HepG2 (cell line): ENCODE measurements at places on chromosomes 16 and 17.

DNA sequence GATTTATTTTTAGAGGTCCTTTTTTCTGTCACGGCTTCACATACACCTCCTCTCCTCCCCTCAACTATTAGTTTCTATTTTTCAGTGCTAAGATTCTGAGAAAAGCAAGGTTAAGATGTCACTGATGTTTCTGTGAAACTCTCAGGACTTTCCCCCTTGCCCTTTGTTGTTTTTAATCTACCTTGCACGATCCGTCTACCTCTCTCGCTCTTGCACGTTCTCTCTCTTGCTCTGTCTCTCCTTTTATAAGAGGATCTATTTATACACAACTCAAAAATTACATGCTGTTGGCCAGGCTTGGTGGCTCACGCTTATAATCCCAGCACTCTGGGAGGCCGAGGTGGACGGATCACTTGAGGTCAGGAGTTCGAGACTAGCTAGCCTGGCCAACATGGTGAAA lies 43.6 kb downstream of the RPA1 start:
- H3K27ac ChIP-seq = no peak overlapping the region
- H3K27me3 ChIP-seq = no peaks in the 10 kb centered on the region
- no peak overlapping the region for H3K4me3 ChIP-seq
- no peak for DNase-seq

GRCh38 chr17:40153603-40154236 lies 13.4 kb downstream of the CASC3 start:
- no peak for DNase-seq
- H3K4me1 ChIP-seq = peaks cover 15% of the 10 kb centered on the region
- no peak overlapping the region for H3K4me3 ChIP-seq
- peaks cover 64% of the 10 kb centered on the region; the same call in 2 of the 3 replicates for H3K36me3 ChIP-seq
- no peak overlapping the region for H3K27ac ChIP-seq

DNA sequence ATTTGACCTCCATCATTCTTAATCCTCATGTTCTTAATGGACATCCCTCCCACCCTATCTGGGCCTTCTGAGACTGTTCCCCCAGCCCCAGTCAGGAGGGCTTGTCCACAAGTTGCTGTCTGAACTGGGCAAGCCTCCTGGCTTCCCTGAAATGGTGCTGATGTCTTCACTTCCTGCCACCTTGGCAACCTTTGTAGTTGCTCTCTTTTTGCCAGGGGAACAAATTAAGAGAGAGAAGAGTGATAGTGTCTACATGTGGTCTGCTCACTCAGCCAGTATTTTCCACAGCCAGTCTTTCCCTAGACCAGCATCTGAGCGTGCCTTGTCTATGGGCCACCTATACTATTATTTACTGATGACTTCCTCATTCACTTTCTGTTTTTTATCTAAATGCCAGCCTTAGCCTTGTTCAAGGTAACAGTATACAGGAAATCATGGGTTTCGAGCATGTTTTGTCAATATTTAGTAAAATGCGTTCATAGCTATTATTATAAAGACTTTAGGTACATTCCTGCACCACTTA lies 710.1 kb downstream of the MAF start:
- no peaks in the 10 kb centered on the region for H3K27me3 ChIP-seq
- no peaks in the 10 kb centered on the region for H3K4me1 ChIP-seq
- no peak for DNase-seq
- H3K36me3 ChIP-seq = no peaks in the 10 kb centered on the region

DNA sequence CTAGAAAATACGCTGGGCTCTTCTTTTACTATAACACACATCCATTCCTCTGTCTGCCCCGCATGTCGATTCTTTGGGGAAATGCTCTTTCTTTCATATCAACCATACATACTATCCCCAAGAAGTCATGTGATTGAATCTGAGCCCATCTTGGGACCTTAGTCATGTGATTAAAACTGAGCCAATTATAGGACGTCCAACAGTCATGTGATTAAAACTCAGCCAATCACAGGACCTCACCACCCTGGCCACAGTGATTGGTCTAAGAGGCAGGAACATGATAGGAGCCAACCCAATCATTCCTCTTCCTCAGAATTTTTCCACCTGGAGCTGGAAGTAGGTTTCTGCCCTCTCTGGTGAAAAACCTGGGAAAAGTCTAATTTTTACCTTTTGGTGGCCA lies 78.8 kb downstream of the TMEM114 start:
- H3K4me1 ChIP-seq = no peaks in the 10 kb centered on the region
- no peaks in the 10 kb centered on the region for H3K36me3 ChIP-seq
- no peak overlapping the region for H3K4me3 ChIP-seq
- DNase-seq = no peak

DNA sequence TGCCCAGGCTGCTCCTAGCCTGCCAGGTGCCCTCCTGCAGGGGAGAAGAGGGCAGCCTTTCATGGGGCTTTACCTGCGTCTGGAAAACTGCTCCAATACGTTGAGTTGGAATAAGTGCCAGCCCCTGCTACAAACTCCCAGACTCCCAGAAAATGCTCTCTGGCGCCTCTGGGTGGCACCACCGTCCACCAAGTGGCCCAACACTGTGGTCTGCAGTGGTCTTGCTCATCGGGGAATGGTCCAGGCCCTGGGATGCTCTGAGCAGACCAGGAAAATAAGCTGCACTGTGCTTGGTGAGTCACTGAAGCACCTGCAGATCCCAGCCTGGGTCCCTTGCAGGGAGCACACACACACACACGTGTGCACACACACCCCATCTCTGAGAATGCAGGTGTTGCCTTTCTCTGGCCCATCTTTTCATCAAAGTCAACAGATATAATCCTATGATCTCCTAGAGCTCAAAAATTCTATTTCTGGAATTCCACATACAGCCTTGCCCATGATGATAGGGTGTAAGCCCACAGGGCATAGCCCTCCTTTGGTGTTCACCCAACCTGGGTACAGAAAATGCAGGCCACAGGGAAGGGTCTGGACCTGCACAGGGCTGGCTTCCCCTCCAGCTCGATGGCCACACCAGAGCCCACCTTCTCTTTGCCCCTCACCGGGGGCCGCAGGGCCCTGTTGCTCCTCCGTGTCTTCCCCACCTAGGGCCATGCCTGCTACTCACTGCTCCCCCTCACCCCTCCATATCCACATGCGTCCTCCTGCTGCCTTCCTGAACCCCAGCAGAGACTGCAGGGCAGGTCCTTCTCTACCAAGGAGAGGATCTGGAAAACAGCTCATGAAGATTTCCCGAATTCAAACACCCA lies 20.5 kb downstream of the CDIP1 start:
- peaks cover 15% of the 10 kb centered on the region; the same call in 1 of the 2 replicates for H3K4me1 ChIP-seq
- peaks cover 33% of the 10 kb centered on the region; the same call in 2 of the 3 replicates for H3K36me3 ChIP-seq
- H3K27ac ChIP-seq = no peak overlapping the region
- H3K27me3 ChIP-seq = no peaks in the 10 kb centered on the region
- DNase-seq = peak; percentile 34
- H3K4me3 ChIP-seq = no peak overlapping the region

DNA sequence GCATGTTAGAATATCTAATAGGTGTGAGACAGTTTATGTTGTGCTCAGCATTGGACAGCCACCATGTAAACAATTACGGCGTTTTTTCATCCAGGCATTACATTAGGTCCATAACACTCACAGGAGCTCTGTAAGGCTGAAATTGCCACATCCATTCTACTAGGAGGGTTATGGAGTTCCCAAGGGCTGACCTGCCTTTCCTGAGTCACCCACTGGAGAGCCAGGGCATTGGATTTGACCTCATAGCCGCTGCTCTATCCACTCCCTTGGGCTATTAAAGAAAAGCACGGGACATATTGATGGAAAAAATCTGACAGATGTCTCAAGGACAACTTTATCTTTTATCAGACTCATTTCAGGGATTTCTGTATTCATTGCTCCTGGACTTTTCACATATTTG lies 306.3 kb upstream of the HSBP1 start:
- no peaks in the 10 kb centered on the region for H3K27me3 ChIP-seq
- DNase-seq = no peak
- H3K27ac ChIP-seq = no peak overlapping the region
- no peaks in the 10 kb centered on the region for H3K36me3 ChIP-seq
- H3K4me1 ChIP-seq = no peaks in the 10 kb centered on the region
- no peak overlapping the region for H3K4me3 ChIP-seq

DNA sequence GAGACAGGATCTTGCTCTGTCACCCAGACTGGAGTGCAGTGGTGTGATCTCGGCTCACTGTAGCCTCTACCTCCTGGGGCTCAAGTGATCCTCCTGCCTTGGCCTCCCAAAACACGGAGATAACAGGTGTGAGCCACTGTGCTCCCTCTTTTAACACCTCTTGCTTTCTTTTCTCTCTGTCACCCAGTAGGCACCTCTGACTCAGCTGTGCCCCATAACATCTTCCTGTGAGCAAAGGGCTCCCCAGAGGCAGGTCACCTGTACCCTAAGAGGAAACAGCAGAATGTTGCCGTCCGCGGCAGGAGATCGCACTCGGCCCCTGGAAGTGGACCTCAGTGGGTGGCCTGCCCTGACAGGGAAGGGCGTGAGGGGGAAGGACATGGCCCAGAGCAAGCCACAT lies 918 bp upstream of the NLRC3 start:
- no peak overlapping the region for H3K27ac ChIP-seq
- no peaks in the 10 kb centered on the region for H3K36me3 ChIP-seq

DNA sequence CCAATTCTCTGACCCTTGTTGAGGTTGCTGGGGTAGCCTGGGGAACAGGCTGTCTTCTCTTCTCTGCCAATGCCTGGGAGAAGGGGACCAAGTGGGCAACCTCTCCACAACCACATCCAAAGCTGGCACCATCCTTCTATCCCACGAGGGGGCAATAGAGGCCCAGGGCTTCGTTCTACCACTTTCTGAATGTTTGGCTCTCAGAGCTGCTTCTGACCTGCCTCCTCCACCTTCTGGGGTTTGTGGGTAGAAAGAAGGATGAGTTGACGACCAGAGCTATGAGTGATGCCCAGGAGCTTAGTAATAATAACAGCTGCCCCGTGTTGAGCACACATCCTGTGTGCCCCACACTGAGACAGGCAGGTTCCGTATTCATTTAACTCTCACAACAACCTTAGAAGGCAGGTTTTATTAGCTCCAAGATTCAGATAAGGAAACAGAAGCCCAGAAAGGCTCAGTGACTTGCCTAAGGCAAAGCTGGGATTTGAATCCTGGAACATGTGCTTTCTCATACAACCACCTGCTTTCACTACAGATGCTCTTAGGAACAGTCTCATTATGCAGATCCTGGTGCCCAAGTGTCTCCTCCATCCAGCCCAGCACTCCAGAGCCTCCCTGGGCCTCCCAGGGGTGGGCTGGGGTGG lies 11.1 kb downstream of the TSPOAP1 start:
- peaks cover 19% of the 10 kb centered on the region; the same call in 1 of the 2 replicates for H3K4me1 ChIP-seq
- no peak overlapping the region for H3K4me3 ChIP-seq
- DNase-seq = peak; percentile 75
- H3K36me3 ChIP-seq = no peaks in the 10 kb centered on the region
- peaks cover 68% of the 10 kb centered on the region for H3K27me3 ChIP-seq

DNA sequence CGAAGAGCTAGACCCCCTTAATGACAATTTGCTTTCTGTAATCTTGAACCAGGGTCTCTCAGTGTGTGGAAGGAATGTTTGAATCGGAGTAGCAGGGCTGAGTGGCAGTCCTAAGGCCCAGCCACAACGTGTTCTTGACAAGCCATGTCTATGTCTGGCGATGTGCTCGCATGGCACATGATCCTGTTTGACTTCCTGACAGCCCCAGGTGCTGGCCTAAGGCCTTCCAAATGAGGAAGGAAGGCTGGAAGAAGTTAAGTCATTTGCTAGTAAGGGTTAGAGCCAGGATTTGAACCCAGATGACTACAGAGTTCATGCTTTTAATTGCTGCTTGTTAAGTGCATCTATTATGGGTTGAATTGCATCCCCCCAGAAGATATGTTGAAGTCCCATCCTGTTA lies 486.7 kb downstream of the MAF start:
- no peaks in the 10 kb centered on the region for H3K4me1 ChIP-seq
- H3K27me3 ChIP-seq = no peaks in the 10 kb centered on the region
- H3K36me3 ChIP-seq = no peaks in the 10 kb centered on the region
- no peak overlapping the region for H3K27ac ChIP-seq

DNA sequence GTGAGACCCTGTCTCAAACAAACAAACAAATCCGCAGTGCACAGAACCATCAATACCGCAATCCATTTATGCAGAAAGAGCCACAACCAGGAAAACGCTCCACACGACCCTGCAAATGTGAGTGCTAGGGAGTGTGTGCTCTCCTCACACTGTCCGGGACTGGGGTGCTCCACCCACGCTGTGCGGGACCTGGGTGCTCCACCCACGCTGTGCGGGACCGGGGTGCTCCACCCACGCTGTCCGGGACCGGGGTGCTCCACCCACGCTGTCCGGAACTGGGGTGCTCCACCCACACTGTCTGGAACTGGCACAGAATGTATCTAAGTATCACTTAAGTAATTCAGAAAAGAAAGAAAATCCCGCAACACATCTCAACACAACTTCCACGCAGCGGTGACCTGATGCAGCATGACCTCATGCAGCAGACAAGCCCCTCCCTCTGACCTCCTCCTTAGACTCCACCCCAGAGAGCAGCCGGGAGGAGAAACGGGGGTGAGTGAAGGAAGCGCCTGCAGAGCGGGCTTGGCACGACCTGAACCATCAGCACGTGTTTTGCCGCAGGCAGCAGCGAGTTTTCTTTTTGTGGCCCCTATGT lies 38.5 kb downstream of the ZNF276 start:
- no peak for DNase-seq
- no peaks in the 10 kb centered on the region for H3K4me1 ChIP-seq
- no peaks in the 10 kb centered on the region for H3K27me3 ChIP-seq

DNA sequence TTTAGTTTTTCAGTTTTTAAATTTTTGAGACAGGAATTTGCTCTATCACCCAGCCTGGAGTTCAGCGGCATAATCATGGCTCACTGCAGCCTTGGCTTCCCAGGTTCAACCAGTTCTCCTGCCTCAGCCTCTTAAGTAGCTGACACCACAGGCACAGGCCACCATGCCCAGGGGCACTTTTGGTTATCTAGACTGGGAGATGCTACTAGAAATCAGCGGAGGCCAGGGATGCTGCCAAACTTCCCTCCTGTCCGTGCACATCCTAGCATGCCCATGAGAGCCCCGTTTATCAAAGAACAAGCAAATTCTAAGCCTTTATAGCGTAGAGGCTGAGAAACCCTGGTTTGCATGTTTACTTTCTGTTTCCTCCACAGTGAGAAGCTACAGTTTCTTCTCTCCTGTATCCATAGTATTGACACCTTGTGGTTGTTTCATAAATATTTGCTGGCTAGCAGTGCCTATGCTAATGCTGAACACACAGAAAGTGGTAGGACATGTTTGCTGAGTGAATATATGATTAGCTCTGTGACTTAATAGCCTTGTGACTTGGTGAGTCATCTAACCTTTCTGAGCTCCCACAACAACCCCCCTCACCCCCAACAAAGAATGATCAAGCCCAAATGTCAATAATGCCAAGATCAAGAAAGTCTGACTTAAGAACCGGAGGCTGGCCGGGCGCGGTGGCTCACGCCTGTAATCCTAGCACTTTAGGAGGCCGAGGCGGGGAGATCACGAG lies 39.2 kb upstream of the MAF start:
- no peak for DNase-seq
- H3K4me3 ChIP-seq = no peak overlapping the region
- no peaks in the 10 kb centered on the region for H3K36me3 ChIP-seq
- H3K27me3 ChIP-seq = no peaks in the 10 kb centered on the region; the same call in 1 of the 2 replicates

- no peaks in the 10 kb centered on the region for H3K27me3 ChIP-seq
- no peaks in the 10 kb centered on the region for H3K36me3 ChIP-seq
- peaks cover 5% of the 10 kb centered on the region; the same call in 1 of the 2 replicates for H3K4me1 ChIP-seq
- H3K27ac ChIP-seq = no peak overlapping the region
These were observed 139.6 kb upstream of the NOL11 start for GRCh38 chr17:67578142-67578457.

- H3K27ac ChIP-seq = peak overlapping the region; percentile 79
- H3K4me3 ChIP-seq = peak overlapping the region; percentile 89
- H3K4me1 ChIP-seq = peaks cover 53% of the 10 kb centered on the region
- H3K27me3 ChIP-seq = no peaks in the 10 kb centered on the region
- DNase-seq = no peak
These were observed 625 bp downstream of the DVL2 start for GRCh38 chr17:7233701-7234082.

GRCh38 chr16:70158261-70158939 lies 15.2 kb upstream of the CLEC18C start:
- no peak for DNase-seq
- no peaks in the 10 kb centered on the region for H3K27me3 ChIP-seq
- no peak overlapping the region for H3K4me3 ChIP-seq
- peaks cover 15% of the 10 kb centered on the region for H3K36me3 ChIP-seq
- peak overlapping the region; percentile 91 for H3K27ac ChIP-seq
